ENCODE measurements at places on chromosomes 6 and 20. TPM values are rescaled to one million over a fixed set of nuclear protein-coding genes. Genes with fewer than 3 reads are reported as not detected.

Gene DYNLT2
- total RNA-seq = 2.0 TPM

Gene ADGRF1
- total RNA-seq = 0.24 TPM

Gene TMEM181
- 32.6 TPM for total RNA-seq

Gene C2
- not detected for total RNA-seq

Gene PLTP
- 47.1 TPM for total RNA-seq

Gene CLDN20
- not detected for total RNA-seq

Gene SSTR4
- not detected for total RNA-seq

Gene VNN1
- total RNA-seq = 0.24 TPM

Gene VGLL2
- total RNA-seq = not detected

Gene MICA
- total RNA-seq = 42.3 TPM

Gene RPS18
- total RNA-seq = 3,442 TPM

Gene FNDC1
- total RNA-seq = not detected

Gene NRSN1
- total RNA-seq = not detected

Gene BAG2
- total RNA-seq = 14.8 TPM

Gene PRDM1
- 4.7 TPM for total RNA-seq

Gene KCNS1
- 0.39 TPM for total RNA-seq

Gene BPIFB1
- total RNA-seq = not detected

Gene IMPG1
- not detected for total RNA-seq

Gene PCK1
- total RNA-seq = not detected

Gene FAM209B
- total RNA-seq = not detected

Gene TNFRSF6B
- 0.36 TPM for total RNA-seq

Gene TNF
- 1.7 TPM for total RNA-seq

Gene RMND1
- 39.8 TPM for total RNA-seq

Gene PPIL4
- 34.9 TPM for total RNA-seq

Gene LTB
- total RNA-seq = not detected

Gene MCCD1
- not detected for total RNA-seq

Gene HTR1E
- total RNA-seq = not detected

Gene PGBD1
- total RNA-seq = 15.7 TPM

Gene PACRG
- not detected for total RNA-seq

Gene HLA-A
- total RNA-seq = 1,042 TPM

Gene NMBR
- total RNA-seq = not detected

Data from RPMI7951 (cell line).